C1 segment of cervical spinal cord (tissue), 14 donors: ENCODE measurements at places on chromosomes 3 and 15.

DNA sequence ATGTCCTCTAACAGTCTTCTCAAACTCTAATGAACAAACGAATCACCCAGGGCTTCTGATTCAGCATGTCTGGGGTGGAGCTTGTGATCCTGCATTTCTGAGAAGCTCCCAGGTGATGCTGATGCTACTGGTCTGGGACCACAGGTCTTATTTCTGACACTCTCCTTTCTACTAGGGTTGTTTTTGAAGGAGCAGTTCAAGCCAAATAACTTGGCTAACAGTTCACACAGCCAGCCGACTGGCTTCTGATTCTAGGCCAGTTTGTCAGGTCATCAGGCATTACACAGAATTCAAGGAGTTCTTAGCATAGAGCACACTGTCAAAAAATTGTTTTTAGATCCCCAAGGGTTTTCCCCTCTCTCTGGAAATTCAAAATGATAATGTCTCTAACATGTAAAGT is 100.7 kb downstream of the TIGIT start:
- no peak for DNase-seq

DNA sequence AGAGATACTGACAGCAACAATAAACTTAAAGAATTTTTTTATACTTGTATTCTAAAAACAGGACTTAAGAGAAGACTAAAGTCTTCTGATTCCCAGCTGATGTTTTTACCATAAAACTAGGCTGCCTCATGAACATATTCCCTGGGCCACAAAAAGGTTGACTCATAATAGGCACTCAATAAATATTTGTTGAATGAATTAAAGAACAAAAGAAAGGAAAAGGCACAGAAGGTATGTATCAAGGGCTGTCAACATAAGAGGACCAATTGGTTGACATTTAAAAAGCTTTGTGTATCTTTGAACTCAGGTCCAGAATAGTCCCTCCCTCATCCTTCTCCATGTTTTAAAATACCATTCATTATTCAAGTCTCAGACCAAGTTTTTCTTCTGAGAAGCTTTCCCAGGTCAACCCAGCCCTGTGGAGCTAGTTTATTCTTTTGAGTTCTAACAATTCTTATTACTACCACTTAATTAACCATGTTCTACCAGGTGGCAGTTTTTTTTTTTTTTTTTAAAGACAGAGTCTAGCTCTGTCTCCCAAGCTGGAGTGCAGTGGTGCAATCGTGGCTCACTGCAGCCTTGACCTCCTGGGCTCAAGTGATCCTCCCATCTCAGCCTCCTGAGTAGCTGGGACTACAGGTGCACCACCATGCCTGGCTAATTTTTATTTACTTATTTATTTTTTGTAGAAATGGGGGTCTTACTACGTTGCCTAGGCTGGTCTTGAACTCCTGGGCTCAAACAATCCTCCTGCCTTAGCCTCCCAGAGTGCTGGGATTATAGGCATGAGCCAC is 17.5 kb upstream of the ARHGEF3 start:
- no peak for DNase-seq

GRCh38 chr3:125433611-125434041 is 58.5 kb upstream of the ZNF148 start:
- DNase-seq = no peak

- no peak for DNase-seq
These were observed 15.1 kb downstream of the ACVR2B start for GRCh38 chr3:38468765-38469164.

- DNase-seq = no peak
These were observed 49.1 kb upstream of the KLF13 start for GRCh38 chr15:31277335-31278060.

DNA sequence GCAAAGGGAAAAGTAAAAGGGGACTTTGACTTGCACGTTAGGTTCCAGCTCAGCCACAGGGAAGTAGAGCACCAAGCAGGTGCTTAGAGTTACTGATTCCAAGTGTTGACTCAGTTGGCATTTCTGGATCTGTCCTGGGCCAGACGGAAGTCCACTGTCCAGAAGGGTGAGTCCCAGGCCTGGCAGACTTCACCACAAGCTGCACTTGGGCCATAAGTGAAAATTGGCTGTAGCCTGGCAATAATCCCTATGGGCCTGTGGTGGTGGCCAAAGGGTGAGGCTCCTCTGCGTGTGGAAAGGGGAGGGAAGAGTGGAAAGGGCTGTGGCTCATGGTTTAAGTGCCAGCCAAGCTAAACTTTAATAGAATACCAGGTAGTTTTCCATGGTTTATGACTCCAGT is 121.5 kb downstream of the DTWD1 start:
- DNase-seq = no peak

DNA sequence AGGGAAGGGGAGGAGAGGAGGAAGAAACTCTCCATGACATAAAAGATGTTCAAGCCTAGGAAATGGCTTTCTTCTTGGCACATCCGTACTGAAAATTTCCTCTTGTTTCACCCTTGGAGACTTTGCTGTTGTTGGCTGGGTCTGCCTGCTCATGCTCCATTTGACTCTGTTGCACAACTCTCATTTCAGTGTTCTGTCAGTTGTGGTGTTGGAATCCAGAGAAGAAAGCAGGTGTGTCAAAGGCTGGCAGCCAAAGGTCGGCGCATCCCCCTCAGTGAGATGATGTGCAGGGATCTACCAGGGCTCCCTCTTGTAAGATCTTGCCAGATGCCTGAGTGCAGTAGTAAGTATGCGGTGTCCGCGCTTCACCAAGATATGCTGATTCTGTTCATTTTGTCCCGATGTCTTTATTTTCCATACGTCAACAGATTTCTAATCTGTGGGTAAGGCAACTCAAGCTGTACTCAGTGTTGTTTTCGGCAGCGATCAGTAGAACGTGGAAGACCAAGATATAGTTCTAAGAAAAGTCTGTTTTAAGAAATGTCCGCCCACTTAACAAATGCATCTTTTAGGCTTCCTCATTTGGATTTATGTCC is 265.2 kb upstream of the GOLGA6L4 start:
- DNase-seq = no peak

DNA sequence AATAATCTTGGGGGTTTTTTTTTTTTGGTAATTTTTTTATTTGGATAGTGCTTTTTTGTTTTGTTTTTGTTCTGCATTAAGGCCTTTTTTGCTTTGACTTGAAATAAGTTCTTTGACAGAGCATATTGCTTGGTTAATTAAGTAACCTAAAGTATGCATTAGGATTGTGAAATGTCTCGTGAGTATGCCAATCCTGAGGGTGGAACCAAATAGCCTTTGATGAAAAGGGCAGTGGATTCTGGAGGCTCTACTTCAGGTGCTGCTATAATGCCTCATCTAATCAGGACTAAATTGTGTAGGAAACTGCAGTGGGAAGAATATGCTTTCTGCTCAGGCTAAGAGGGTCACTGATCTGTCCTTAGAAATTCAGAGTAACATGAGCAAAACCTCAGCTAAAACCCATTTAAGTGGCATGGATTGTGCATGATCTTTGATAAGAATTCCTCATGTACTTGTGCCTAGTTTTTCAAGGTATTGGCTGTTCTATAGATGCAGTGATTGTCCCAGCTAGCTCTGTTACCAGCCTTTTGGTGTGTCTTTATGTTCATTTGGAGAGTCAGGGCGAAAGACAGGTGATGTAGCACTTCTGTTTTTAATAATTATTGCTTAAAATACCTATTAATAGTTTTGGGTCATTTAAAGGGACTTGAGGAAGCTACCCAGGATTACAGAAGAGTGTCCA is 15.4 kb downstream of the CDV3 start:
- DNase-seq = no peak

GRCh38 chr3:87044846-87045245 is 53.9 kb upstream of the VGLL3 start:
- DNase-seq = no peak

DNA sequence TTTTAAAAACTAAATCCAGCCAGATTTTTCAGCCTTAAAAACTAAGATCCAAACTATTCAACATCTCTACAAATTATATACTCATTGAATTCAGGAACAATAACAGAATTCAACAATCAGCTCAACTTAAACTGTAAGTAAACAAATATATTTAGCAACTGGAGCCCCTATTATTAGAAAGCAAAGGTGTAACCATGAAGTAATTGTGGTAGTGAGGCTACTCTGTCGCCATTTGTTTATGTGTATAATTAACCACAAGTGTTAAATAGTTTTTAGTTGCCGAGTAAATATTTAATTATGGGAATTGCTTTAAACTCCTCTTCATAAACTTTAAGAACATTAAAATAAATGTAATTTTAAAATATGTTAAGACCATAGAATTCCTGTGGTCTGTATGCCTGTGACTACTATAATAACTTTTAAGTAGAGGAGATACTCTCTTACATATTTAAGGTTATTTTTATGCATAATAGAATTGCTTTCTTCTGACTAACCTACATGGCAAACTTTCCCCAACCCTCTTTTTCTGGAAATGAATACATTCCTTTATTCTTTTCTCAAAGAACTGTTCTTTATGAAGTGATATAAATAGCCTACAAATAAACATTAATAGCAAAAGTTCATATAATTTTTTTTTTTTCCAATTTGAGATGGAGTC is 51.2 kb downstream of the MFN1 start:
- no peak for DNase-seq

GRCh38 chr3:23270423-23270822 is 67.3 kb downstream of the UBE2E2 start:
- no peak for DNase-seq

GRCh38 chr15:70547846-70548487 is 215.4 kb downstream of the UACA start:
- no peak for DNase-seq

DNA sequence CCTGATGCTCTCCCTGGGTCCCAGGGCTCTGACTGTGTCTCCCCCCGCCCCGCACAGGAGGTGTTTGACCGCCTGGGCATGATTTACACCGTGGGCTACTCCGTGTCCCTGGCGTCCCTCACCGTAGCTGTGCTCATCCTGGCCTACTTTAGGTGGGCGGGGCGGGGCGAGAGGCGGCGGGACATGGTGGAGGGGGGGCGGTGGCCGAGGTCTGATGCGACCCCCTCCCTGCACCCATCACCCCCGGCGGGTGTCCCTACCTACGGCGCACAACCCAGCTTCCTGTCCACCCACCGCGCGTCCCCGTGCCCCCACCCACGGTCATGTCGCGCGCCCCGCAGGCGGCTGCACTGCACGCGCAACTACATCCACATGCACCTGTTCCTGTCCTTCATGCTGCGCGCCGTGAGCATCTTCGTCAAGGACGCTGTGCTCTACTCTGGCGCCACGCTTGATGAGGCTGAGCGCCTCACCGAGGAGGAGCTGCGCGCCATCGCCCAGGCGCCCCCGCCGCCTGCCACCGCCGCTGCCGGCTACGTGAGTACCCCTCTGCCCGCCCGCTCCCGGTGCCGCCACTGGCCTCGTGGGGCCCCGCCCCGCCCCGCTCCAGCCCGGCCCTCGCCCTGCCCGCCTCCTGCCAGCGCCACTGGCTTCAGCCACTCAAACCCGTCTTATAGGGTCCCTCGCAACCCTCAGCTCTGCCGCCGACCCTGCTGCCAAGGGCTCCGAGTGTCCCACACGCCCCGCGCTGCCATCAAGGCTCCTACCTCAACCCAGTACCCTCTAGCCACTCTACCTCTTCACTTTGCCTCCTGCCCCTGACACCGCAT is 21.0 kb downstream of the PTH1R start:
- peak; percentile 79 for DNase-seq

DNA sequence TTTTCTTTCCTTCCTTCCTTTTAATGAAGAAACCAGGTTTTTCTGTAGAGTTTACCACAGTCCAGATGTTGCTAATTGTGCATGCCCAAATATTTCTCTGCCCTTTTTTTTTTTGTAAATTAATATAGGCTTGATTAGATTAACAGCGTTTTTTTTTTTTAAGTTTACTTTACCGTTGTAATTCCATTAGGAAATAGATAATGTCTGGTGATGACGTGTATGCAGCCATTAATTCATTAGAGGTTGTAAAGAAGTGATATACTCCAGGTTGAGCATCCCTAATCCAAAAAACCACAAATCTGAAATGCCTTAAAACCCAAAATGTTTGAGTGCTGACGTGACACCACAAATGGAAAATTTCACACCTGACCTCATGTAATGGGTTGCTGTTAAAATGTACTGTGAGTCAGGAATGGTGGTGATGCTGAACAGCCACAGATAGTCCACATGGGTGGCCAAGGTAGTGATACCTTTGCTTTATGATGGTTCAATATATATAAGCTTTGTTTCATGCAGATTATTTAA is 43.2 kb downstream of the KNL1 start:
- DNase-seq = no peak

GRCh38 chr15:92970656-92971055 is 70.5 kb downstream of the CHD2 start:
- no peak for DNase-seq

DNA sequence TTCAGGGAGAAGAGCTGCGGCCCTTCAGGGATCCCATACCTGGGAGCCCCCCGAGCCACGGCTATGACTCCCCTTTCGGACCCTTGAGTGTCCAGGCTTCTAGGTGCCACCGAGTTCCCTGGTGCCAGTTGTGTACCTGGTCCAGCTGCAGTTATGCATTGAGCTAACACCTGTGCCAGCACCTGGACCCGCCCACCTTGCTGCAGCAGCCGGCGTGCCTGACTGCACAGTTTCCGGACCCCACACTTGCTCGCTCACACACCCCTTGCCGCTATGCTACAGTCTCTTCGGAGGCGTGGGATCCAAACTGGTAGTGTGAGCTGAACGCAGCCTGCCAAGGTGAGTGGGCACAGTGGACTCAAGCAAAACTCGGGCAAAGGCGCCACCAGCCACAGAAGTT is 284.5 kb upstream of the ROBO1 start:
- no peak for DNase-seq

DNA sequence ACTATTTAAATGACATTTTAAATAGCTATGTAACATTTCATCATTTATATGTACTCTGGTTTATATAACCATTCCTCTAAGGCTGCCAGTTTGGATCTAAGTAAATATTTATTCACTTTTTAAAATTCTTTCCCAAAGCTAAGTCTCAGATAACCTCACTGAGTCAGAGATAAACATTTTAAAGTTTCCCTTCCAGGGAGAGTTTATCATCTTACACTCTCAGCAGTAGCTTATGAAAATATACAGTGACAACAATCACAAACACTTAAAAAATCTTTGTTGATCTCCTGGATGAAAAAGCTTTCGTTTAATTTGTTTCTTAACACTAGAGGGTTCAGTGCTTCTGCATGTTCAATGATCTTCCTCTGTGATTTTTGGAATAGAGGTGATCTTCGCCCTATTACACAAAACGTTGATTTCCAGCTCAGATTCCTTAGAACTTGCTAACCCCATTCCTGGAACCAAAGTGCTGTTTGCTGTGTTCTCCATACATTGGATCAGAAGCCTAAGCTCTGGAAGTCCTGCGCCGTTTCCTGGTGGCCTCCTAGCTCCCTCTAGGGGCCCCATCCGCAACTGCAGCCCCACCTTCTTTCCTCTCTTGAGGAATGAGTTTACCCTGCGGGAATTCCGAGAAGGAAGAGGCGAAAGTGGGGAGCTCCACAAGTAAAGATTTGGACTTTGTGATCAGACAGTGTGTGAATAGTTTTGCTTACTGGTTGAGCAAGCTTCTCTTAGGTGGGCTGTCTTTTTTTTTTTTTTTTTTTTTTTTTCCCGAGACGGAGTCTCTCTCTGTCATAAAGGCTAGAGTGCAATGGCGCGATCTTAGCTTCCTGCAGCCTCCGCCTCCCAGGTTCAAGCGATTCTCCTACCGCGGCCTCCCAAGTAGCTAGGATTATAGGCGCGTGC is 29.3 kb upstream of the SACM1L start:
- peak; percentile 25 for DNase-seq
